WERI-Rb-1 (cell line): ENCODE measurements at places on chromosomes 1 and 21.

- no peak for DNase-seq
Measured at GRCh38 chr1:10001016-10001665, 4.1 kb downstream of the RBP7 start.

DNA sequence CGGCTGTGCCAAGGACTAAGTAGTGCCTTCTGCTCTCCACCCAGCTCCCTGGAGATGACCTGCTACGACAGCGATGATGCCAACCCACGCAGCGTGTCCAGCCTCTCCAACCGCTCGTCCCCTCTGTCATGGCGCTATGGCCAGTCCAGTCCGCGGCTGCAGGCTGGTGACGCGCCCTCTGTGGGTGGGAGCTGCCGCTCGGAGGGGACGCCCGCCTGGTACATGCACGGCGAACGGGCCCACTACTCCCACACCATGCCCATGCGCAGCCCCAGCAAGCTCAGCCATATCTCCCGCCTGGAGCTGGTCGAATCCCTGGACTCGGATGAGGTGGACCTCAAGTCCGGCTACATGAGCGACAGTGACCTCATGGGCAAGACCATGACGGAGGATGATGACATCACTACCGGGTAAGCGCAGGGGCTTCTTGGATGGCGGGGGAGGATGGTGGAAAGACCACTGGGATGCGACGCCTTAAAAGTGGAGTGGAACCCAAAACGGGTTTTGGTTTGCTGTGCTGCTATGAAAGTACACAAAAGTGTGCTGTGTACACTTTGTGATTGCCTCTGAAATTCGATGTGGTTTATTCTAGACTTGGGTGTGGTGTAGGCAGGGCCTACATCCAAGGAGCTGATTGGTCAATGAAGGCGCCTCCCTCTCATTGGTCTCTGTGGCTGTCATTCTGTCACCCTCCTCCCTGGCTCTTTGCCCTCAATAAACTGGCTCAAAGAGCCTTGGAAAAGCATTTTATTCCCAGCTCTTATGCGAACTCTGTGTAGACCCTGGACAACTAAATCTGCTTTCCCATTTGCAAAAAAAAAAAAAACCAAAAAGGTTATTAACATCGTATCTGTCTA, 110.4 kb upstream of the IPO9 start:
- DNase-seq, result no peak

- DNase-seq, result no peak
Measured at GRCh38 chr1:172400722-172401105, 19.8 kb upstream of the C1orf105 start.

- no peak for DNase-seq
Measured at GRCh38 chr1:114088392-114089299, 65.0 kb downstream of the SYT6 start.
